ENCODE measurements at places on chromosomes 12 and 14.

GRCh38 chr12:99119449-99119848, 474.4 kb downstream of the APAF1 start:
- DNase-seq = no peak

DNA sequence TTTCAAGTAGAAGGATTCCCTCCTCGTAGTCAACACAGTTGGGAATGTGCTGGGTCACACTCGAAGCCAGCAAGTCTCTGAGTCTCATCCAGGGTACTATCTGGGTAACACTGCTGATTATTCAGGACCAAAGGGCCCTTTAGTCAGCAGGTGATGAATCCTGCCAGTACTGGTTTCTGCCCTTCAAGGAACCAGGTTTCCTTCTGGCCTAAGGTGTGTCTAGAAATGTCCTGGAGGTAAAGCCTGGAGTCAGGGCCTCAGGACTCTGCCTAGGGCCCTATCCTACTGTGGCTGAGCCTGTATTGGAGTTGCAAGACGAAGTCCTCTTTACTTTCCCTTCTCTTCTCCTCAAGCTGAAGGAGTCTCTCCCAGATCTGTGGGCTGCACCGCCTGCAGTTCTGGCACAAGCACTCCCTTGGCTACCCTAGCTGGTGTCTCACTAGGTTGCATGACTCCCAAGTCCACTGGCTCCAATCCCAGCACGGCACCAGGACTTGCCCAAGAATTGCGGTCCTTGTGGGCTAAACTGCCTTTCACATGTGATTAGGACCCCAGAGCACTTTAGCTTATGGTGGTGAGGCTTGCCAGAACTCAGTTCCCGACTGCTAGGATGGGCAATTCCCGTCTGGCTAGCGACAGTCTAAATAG, 193.7 kb upstream of the PDE3A start:
- no peak for DNase-seq

DNA sequence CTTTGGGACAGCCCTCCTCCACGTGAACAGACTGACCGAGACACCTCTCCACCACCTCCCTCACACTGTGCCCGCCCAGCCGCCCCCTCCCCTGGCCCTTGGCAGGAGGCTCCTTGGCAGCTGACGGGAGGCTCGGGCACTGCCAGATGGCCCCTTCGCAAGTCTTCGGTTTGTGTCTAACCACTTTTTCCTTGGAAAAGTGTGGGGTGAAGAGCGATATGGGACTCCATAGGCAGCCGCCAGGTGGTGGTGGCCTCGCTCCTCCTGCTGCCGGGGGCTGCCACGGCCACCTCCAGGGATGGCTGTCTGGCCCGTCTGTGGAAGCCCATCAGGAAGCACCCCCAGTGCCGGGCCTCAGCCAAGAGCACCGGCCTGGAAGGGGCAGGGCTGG, 58.7 kb downstream of the LRCOL1 start:
- no peak for DNase-seq

DNA sequence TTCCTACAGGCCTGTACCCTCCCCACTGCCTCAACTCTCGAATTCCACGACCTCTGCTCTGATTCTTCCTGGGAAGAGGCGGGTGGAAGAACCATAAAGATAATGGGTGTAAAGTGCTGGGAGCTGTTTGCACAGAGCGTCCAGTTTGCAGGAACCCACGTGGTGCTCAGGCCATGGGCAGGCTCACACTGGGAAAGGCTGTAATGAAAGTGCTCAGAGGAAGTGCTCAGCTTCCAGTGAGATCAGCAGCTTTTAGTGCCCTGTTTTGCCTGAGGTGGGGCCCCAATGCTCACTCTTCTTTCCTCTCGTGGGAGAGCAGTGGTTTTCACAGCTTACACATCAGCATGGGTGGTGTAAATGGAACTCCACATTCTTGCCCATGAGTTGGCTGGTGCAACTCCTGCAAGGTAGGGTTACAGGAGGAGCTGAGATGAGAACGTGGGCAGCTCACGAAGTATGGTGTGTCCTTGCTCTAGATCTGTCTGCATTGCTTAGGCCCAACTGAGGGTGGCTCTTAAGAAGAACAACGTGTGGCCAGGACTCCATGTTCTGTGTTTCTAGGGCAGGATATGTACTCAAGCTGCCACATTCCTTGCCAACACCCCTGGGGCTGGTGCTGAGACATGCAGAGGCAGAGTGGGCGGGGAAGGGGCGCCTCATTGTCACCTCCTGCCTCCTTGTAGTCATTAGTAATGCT, 2.9 kb downstream of the TMEM63C start:
- DNase-seq = no peak

DNA sequence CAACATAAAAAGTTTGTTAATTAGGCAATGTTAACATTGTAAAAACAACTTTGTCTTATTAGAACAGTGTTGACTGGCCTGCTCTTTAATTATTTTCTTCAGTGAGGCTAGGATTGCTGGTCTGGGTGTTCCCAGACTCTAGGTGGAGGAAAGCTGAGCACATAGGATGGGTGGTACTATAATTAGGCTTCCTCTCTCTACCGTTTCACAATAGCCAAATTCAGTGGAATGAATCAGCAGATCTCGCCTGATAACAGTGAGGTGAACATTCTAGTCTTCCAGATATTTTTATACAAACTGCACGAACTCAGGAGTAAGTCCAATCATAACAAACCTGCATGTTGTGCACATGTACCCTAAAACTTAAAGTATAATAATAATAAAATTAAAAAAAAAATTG, 11.9 kb downstream of the PTGDR start:
- DNase-seq = no peak

DNA sequence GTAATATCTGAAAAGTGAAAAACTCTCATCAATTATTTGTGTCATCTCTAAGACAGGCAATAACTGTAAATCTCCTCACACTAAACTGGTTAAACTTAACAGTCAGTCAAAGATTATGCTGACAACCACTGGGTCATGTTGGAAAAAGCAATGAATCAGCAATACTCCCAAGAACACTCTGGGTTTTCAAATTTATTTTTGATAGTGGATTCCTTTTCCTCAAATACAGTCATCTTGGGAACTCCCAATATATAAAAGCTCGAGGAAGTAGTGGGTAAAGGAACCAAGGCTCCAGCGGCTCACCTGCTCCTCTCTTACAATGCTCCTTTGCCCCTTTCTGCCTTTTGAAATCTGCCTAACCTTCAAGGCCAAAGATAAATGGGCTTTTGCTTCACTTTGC, 70.0 kb downstream of the ARMH4 start:
- DNase-seq = no peak

GRCh38 chr12:27566626-27567025, 42.6 kb downstream of the PPFIBP1 start:
- no peak for DNase-seq

DNA sequence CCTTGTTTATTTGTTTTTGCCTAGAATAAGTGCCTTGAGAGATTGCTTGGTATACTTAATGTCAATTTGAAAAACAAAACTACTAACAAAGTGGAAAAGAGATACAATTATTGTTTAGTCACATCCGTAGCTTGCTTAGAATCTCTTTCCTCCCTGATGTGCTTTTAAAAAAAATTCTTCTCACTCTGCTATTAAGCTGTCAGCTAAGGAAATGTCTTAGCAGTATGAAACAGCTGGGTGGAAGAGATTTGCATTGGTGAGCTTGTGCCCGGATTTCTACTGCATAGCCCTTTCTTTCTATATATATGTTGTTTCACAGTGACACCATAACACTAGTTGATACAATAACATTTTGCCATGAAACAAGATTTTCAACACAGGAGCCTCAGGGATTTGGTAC, 229.4 kb upstream of the RGS6 start:
- DNase-seq = no peak

DNA sequence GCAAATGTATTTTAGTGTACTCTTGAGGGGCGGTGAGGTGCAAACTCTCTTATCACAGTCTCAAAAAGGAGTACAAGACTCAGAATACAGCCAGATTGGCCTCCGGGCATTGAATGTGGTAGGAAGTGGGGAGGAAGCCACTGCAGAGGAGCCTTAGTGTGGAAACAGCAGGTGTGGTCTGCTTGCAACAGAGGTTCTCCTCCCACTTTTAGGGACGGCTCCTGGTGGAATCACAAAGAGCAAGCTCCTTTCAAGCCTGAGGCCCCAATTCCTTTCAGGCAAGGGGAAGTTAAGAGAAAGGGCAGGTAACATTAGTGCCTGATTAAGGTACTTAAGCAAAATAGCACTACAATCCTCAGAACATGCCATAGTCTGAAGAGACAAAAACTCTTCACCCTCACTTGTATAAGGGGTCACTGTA, 23.7 kb upstream of the SLC2A3 start:
- DNase-seq = no peak

- DNase-seq = no peak
Observed at GRCh38 chr14:85762526-85762925, 232.6 kb downstream of the FLRT2 start.

DNA sequence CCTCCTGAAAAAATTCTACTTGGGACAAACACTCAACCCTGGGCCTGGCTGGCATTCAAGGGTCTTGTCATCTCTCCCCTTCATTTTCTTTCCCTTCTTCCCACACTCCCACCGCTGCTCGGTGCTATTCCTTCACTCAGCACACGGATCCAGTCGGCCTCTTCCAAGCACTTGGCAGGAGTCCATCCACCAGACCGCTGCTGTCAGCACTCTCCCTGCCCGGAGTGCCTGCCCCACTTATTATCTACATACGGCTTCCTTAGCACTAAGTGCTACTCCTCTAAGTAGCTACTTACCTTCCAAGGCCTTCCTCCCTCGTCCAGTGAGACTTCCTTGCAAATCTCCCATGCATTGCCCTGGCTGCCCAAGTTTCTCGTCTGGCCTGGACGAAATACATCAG, 29.8 kb downstream of the CALM1 start:
- no peak for DNase-seq

Measured in activated CD4-positive, alpha-beta T cell treated with anti-CD3 and anti-CD28 coated beads, Interleukin-2, amount 50 U/mL, for 4 hours (primary cell).